ENCODE measurements at places on chromosomes 5 and 9.

- no peak for DNase-seq
These were observed 108.8 kb upstream of the RAPGEF1 start for GRCh38 chr9:131848570-131849160.

- no peak for DNase-seq
These were observed 852.1 kb downstream of the MAT2B start for GRCh38 chr5:164357395-164358033.

DNA sequence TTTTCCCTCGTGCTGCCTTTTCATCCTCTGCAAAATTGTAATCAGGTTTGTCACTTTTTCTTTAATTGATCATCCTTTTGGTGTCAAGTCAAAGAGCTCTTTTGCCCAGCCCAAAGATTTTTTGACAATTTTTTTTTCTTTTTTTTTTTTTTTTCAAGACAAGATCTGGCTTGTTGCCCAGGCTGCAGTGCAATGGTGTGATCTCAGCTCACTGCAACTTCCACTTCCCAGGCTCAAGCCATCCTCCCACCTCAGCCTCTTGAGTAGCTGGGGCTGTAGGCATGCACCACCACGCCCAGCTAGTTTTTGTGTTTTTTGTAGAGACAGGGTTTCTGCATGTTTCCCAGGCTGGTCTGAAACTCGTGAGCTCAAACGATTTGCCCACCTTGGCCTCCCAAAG, 36.7 kb downstream of the CDK7 start:
- peak; percentile 17 for DNase-seq

- no peak for DNase-seq
These were observed 12.4 kb downstream of the SMAD5 start for GRCh38 chr5:136145030-136145429.

DNA sequence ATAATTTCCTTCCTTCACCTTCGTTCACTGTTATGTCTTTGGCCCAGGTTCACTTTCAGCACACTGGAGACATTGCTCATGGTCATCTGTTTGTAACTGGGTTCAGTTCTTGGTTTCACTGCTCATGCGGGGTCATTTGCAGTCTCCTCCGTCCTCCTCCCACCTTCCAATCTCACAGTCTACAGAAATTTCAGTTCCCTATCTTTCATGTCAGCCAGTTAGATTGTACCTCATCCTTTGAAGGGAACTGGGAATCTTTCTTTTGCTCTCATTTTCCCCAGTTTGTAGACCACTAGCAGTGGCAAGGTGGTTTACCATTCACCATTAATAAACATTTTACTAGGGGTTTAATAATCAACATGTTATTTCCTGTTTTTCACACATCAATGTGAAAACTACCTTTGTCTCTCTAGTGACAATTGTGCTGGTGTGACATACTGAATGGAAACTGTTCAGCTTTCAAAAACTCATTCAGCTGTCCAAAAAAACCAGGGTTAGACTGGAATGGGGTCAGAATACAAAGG, 100.9 kb upstream of the IL6ST start:
- no peak for DNase-seq

GRCh38 chr5:124234022-124234769, 512.2 kb downstream of the ZNF608 start:
- peak; percentile 60 for DNase-seq

GRCh38 chr5:142353071-142353472, 28.3 kb upstream of the SPRY4 start:
- DNase-seq, result no peak

DNA sequence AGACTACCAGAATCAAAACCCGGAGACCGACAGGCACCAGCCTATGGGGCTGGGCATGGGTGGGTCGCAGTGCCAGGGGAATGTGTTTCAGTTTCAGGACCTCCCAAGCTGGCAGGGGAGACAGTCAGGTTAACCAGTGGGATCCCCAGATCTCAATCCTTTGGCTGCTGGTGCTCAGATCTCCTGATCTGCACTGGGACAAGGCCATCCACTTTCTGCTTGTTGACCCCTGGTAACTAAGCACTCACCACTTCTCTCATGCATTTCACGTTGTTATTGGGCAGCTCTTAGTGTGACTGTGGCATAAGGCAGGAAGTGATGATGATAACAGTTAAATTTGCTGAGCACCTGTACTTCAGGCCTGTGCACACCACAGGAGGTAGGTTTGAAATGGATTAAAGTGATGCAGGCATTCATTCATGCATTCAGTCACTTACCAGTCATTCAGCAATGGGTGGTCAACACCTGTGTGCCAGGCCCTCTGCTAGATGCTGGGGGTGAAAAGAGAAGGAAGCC, 42.1 kb upstream of the STXBP1 start:
- no peak for DNase-seq

- DNase-seq, result no peak
These were observed 27.1 kb downstream of the CCDC125 start for GRCh38 chr5:69305512-69305911.

GRCh38 chr5:43993634-43994351, 390.8 kb downstream of the NNT start:
- peak; percentile 11 for DNase-seq

DNA sequence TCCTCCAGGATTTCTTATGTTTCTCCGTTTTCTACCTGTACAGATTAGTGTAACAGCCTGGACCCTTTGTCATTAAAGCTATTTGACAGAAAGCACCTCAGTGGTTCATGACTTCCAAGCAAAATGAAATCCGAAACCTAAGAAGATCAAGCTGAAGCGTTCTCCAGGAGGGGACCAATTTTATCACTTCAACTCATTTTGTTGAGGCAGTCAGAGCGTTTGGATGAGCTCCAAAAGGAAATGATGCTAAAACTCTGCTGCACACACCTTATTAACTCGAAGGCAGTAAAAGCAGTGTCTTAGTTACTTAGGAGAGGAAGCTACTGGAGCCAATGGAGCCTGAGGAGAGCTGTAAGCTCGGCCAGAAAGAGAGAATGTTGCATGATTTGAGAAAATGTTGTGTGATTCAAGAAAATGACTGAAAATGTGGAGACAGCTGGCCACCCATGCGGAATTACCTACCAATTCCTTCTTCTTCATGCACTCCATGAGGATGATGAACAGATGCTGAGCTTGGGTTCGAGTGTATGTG, 346.7 kb upstream of the KLF9 start:
- no peak for DNase-seq

DNA sequence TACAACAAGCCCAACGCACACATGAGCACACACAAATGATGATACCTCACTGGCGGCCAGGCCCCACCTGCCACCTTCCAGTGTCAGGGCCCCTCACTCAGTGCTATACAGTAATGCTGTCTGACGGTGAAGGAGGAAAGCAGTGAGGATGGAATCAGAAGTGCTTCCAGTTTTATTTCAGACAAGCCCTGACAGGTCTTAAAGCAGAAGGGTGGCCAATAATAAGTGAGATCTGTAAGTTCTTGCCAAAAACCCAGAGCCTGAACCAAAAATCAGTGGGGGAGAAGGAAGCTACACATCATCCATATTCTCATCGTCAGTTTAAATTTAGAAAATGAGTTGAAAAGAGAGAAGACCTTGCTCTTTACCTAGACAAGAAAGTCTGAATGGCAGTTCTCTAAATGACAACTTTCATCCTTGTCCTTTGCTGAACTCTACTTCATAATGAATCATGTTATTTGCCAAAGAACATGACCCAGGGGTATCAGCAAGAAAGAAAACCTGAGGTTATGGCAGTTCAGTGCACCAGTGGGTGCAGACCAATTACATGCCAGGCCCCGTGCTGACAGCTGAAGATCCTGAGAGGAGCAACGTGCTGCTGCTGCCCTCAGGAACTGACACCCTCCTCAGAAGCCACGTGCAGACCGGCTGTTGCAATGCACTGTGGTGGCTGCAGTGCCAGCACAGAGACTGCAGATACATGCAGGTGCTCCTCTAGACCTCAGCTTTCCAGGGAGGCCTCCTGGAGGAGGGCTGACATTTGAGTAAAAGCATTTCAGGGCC, 118.7 kb downstream of the DROSHA start:
- no peak for DNase-seq

DNA sequence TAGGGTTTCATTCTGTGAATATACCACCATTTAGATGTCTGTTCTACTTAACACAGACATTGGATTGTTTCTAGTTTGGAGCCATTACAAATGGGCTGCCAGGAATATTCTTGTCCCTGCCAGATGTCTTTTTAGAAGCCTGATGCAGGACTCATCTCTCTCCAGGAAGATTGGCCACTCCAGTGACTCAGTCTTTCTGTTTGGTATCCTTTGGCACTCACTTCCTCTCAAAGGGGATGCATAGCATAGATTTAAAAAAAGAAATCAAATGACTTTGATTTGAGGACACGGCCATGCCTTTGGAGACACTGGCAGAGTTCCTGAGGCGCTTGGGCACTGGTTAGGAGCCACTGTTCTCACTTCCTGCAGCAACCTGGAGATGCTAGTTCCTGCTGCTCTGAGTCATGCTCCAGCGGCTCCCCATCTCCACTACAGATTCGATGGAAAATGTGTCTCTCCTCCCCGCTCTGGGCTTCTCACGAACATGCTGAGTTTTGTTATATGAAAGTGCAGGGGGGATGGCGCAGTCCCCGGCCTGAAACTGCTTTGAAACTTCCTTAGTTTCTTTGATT, 3.5 kb upstream of the ZNF366 start:
- no peak for DNase-seq

- DNase-seq, result no peak
These were observed 75.4 kb upstream of the TNFAIP8 start for GRCh38 chr5:119280380-119280779.

DNA sequence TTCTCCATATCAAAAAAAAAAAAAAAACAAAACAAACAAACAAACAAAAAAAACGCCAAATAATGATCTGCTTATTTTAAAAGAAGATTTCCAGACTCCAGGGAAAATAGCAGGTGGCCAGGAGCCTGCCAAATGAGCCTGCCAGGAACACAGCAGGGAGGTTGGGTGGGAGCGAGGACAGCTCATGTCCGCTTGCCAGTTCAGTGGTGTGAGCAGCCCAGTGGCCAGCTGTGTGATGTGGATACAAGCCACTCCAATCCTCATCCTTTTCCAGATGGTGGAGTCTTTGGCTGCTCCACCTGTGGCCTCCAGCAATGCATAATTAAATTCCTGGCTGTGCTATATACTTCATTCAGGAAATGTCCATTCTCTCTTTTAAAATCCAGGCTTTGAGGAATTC, 1025.1 kb upstream of the C9orf72 start:
- no peak for DNase-seq

DNA sequence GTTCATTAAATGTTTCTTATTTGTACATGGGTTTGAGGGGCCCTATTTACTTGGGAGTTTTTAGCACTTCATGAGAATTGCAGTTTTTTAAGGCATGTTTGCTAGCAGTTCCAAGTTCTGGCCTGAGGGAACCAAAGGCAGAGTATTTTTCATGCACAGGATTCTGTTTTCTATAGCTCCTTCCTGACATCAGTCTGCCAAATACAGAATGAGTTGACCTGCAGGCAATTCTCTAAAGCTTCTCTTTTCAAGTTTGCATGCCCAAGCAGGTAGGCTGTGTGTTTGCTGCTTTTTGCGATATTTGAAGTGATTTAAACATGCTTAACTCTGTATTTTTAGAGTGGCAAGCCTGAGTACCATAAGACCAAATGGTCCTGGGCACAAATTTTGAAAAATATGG, 75.8 kb downstream of the AOPEP start:
- peak; percentile 73 for DNase-seq

DNA sequence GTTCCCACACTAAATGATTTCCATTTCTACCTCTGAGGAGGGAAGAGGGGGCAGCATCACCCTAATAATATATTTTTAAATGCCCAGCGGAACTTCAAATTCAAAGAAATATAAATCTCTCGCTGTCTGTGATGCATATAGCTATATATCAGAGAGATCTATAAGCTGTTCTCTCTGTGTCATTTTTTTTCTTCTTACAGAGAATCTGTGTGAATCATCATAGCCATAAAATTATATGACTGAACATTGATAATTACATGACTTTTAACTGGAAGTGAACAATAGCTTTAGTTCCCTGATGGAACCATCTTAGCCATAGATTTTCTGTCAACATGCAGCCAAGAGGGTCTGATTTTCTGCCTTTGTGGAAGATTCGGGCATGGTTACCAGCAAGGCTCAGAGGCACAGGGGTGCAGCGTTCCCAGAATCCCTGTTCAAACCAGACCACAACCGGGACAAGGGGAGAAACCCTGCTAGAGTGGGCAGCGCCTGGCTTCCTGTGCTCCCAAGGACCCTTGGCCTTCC, 93.7 kb upstream of the OSMR start:
- no peak for DNase-seq

GRCh38 chr5:113321276-113321675, 113.5 kb downstream of the TSSK1B start:
- no peak for DNase-seq

GRCh38 chr9:73845539-73845938, 651.6 kb upstream of the RORB start:
- DNase-seq, result no peak

DNA sequence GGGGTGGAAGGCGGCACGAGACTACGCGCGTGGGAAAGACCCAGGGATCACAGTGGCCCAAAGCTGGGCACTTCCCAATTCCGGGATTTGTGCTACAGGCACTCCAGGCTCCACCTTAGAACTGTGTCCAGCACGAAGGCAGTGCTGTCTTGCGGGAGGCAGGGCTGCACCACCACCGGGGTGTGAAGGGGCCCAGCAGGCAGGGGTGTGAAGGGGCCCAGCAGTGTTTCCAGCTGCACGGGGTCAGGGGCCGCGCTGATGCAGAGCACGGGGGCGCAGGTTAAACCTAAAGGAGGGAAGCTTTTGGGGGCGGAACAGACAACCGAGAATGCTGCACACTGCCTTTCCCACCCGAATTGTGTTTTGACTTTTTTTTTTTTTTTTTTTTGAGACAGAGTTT, 1.1 kb upstream of the PDCD6 start:
- no peak for DNase-seq

- DNase-seq, result no peak
These were observed 657.6 kb upstream of the ZNF608 start for GRCh38 chr5:125404056-125404455.

DNA sequence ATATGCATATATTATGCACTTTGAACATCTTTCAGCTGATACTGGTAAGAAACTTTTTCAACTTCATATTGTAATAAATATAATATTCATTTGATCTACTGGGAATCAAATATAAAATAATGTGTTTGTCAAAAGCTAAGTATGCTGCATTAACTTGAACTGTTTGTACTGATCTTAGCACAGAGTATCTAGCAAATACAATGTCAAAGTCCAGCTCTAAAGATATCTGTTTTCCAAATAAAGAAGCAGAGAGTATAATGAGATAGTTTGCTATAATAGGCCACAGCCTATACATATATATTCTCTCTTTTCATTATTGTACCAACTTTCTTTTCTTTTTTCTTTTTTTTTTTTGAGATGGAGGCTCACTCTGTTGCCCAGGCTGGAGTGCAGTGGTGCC, 417.0 kb downstream of the TMEM161B start:
- DNase-seq, result no peak
